Neural crest cell (in vitro differentiated cells): ENCODE measurements at places on chromosomes 13 and 19.

- peaks cover 27% of the 10 kb centered on the region for H3K36me3 ChIP-seq
- no peak overlapping the region for H3K27ac ChIP-seq
- DNase-seq: no peak
These were observed 45.8 kb downstream of the RUBCNL start for GRCh38 chr13:46341112-46341711.

DNA sequence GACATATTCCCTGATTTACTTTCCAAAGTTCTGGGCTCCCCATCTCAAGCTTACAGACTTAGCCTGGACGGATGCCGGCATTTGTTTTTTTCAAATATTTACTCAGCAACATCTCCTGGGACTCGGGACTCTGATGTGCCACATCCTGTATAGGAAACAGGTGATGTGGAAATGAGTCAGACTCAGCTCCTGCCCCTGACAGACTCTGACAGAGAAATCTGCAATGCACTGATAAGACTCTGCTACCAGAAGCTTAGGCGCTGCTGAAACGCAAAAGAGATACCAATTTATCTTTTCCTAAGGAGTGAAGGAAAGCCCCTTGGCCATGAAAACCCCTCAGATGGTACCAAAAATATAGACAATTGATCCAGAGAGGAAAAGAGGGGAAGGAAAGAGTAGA lies 16.2 kb downstream of the LAIR2 start:
- no peaks in the 10 kb centered on the region for H3K4me1 ChIP-seq
- H3K27ac ChIP-seq: no peak overlapping the region
- DNase-seq: no peak
- H3K4me3 ChIP-seq: no peak overlapping the region

DNA sequence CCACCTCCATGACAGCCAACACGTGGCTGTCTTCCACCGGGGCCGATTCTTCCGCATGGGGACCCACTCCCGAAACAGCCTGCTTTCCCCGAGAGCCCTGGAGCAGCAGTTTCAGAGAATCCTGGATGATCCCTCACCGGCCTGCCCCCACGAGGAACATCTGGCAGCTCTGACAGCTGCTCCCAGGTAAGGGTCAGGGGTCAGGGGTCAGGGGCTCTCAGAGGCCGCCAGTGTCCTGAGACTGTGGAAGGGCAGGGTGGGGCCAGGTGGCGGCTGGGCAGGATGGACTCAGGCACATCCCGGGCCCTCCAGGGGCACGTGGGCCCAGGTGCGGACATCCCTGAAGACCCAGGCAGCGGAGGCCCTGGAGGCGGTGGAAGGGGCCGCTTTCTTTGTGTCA lies 15.0 kb downstream of the CPT1C start:
- H3K27ac ChIP-seq: no peak overlapping the region
- no peak for DNase-seq
- no peak overlapping the region for H3K4me3 ChIP-seq
- H3K36me3 ChIP-seq: peaks cover 13% of the 10 kb centered on the region
- H3K27me3 ChIP-seq: no peaks in the 10 kb centered on the region

- no peak overlapping the region for H3K27ac ChIP-seq
- no peak for DNase-seq
- H3K36me3 ChIP-seq: peaks cover 9% of the 10 kb centered on the region
- H3K4me3 ChIP-seq: no peak overlapping the region
- H3K4me1 ChIP-seq: peaks cover 38% of the 10 kb centered on the region
- H3K27me3 ChIP-seq: no peaks in the 10 kb centered on the region
These were observed 38.2 kb downstream of the COL4A2 start for GRCh38 chr13:110345266-110345665.

DNA sequence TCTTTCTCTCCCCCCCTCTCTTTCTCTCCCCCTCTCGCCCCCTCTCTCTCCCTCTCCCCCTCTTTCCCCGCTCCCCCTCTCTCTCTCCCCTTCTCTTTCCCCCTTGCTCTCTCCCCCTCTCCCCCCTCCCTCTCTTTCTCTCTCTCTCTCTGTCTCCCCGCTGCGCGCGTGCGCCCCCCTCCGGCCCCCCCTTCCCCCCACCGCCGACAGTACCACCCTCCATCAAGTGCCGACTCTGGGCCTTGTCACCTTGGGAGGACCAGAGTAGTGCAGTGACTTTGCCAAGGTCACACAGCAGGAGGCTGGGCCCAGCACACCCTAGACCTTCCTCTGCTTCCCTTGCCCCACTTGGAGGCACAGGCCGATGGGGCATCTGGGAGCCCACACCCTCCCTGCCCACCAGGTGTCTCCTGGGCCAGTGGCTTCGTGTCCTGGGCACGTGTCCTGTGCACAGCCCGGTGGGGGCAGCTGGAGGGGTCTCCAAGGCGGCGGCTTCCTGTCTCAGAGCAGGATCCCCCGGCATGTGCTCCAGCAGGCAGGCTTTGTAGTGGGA lies 121.6 kb downstream of the KDM4B start:
- H3K4me3 ChIP-seq: no peak overlapping the region
- H3K27me3 ChIP-seq: no peaks in the 10 kb centered on the region
- peaks cover 3% of the 10 kb centered on the region for H3K36me3 ChIP-seq
- H3K4me1 ChIP-seq: peaks cover 17% of the 10 kb centered on the region
- no peak for DNase-seq

- H3K36me3 ChIP-seq: no peaks in the 10 kb centered on the region
- no peaks in the 10 kb centered on the region for H3K27me3 ChIP-seq
- H3K4me1 ChIP-seq: no peaks in the 10 kb centered on the region
- DNase-seq: no peak
These were observed 1065.8 kb upstream of the SPRY2 start for GRCh38 chr13:81406639-81407292.

- DNase-seq: no peak
- peaks cover 78% of the 10 kb centered on the region for H3K36me3 ChIP-seq
- H3K4me1 ChIP-seq: peaks cover 15% of the 10 kb centered on the region
- H3K4me3 ChIP-seq: peak overlapping the region; percentile 6
These were observed 6.2 kb downstream of the ZNF253 start for GRCh38 chr19:19871932-19872331.

DNA sequence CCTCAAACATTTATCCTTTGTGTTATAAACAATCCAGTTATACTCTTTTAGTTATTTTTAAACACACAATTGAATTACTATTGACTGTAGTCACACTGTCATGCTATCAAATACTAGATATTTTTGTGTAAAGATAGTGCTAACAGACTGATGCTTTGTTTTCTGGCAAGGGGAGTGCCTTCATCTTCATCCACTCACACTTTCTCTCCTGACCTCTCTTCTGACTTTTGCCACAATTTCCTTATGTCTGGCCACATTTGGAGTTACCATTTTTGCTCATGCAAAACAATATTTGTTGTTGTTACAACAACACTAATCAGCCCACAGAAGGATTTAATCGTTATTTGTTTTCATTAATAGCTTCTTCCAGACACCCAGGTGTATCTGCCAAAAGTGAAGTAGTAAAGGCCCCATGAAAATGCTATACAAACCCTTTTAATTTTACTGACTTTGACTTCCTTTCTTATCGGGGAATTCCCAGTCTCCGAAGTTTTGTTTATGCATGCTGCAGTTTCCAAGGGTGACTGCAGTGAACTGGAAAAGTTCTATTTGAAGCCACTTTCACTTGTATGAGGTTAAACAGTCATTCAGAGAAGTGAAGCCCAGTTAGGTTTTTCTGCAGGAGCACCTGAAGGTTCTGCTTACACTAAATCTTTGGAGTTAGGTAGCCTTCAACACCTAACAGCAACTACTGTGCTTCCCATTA lies 66.1 kb upstream of the FRY start:
- H3K4me1 ChIP-seq: peaks cover 5% of the 10 kb centered on the region
- no peaks in the 10 kb centered on the region for H3K27me3 ChIP-seq
- no peak overlapping the region for H3K4me3 ChIP-seq
- no peak overlapping the region for H3K27ac ChIP-seq
- H3K36me3 ChIP-seq: no peaks in the 10 kb centered on the region

- H3K4me3 ChIP-seq: peak overlapping the region; percentile 18
- H3K27me3 ChIP-seq: peaks cover 22% of the 10 kb centered on the region
- H3K36me3 ChIP-seq: no peaks in the 10 kb centered on the region
- peaks cover 42% of the 10 kb centered on the region for H3K4me1 ChIP-seq
- peak overlapping the region; percentile 45 for H3K27ac ChIP-seq
These were observed 57.2 kb upstream of the ZNRF4 start for GRCh38 chr19:5397804-5398692.

DNA sequence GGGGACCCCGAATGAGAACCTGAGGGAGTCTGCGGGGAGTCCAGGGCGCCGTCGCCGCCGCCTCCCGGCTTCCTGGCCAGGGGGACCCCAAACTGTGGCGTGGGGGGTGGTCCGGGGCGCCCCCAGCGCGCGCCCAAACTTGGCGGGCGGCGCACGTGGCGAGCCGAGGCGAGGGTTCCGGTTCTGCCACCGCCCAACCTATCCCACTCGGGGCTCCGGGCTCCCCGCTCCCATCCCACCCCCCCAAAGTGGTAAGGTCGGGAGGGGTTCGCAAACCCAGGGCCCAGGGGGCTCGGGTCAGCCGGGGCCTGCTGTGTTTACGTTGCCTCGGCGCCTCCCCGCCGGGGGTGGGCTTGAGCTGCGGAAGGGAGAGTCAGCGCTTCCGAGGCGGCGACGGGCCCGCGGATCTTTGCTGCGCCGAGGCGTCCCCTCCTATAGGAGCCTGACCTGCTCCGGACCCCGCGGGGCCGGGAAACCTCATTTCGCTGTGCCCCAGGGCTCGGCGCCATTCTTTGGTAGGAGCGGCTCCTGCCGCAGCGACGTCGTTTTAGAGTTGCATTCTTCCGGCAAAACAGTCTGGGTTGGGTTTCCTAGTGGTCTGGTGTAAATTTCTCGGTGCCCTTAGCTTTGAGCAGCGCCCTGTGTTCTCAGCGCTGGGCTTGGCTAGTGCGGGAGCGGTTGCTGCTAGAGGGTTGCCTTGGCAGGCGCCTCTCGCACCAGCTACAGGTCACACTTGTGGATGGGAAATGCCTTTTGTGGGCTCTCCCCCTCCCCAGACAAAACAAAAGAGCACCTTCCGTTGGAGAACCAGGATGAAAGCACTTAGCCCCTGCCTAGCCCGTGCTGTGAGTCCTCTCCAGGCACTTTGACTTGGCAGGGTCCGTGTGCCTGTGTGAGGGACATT lies 1.2 kb downstream of the DAZAP1 start:
- H3K36me3 ChIP-seq: no peaks in the 10 kb centered on the region
- H3K4me3 ChIP-seq: peak overlapping the region; percentile 96
- H3K27me3 ChIP-seq: no peaks in the 10 kb centered on the region

GRCh38 chr13:41720839-41721561 lies 239.9 kb downstream of the VWA8 start:
- no peaks in the 10 kb centered on the region for H3K4me1 ChIP-seq
- no peaks in the 10 kb centered on the region for H3K27me3 ChIP-seq
- no peak overlapping the region for H3K27ac ChIP-seq

DNA sequence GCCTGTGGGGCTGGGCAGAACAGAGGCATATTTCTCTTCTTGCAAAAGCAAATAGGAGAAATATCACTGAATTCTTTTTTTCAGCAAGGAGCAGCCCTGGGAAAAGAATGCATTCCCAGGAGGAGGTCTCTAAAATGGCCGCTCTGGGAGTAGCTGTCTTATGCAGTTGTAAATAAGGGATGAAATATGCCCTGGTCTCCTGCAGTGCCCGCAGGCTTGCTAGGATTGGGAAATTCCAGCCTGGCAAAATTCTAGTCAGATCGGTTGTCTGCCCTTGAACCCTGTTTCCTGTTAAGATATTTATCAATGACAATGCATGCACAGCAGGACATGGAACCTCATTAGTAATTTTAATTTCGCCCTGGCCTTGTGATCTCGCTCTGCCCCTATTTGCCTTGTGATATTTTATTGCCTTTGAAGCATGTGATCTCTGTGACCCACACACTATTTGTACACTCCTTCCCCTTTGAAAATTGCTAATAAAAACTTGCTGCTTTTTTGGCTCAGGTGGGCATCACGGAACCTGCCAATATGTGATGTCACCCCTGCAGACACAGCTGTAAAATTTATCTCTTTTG lies 1993.2 kb downstream of the PCDH9 start:
- H3K4me3 ChIP-seq: no peak overlapping the region
- H3K4me1 ChIP-seq: no peaks in the 10 kb centered on the region
- no peak for DNase-seq
- no peaks in the 10 kb centered on the region for H3K36me3 ChIP-seq
- no peak overlapping the region for H3K27ac ChIP-seq
- no peaks in the 10 kb centered on the region for H3K27me3 ChIP-seq

DNA sequence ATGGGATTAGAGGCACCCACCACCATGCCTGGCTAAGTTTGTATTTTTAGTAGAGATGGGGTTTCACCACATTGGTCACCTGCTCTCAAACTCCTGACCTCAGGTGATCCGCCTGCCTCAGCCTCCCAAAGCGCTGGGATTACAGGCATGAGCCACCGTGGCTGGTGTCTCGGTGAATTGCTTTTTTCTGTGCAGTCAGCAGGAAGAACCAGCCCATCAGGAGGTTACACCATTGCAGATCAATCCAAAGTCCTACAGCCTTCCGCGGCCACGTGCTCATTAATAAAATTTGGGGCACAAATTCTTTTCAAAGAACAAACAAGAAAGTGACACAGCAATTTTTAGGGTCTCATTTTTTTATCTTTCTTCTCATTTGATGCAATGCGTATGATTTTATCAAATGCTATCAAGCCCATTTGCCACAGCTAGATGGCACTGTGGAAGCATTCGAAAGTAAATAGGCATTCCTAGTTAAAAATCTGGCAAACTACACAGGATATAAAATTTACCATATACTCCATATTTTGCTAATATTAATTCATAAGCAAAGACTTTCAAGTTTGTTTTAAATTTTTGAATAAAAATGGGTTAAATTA lies 54.4 kb upstream of the ZNF835 start:
- no peak overlapping the region for H3K4me3 ChIP-seq
- H3K27me3 ChIP-seq: no peaks in the 10 kb centered on the region
- peaks cover 11% of the 10 kb centered on the region for H3K36me3 ChIP-seq

- H3K36me3 ChIP-seq: peaks cover 16% of the 10 kb centered on the region
- DNase-seq: no peak
- H3K27ac ChIP-seq: no peak overlapping the region
- H3K4me1 ChIP-seq: peaks cover 19% of the 10 kb centered on the region
- H3K4me3 ChIP-seq: no peak overlapping the region
These were observed 166.3 kb downstream of the STK24 start for GRCh38 chr13:98410612-98411011.

DNA sequence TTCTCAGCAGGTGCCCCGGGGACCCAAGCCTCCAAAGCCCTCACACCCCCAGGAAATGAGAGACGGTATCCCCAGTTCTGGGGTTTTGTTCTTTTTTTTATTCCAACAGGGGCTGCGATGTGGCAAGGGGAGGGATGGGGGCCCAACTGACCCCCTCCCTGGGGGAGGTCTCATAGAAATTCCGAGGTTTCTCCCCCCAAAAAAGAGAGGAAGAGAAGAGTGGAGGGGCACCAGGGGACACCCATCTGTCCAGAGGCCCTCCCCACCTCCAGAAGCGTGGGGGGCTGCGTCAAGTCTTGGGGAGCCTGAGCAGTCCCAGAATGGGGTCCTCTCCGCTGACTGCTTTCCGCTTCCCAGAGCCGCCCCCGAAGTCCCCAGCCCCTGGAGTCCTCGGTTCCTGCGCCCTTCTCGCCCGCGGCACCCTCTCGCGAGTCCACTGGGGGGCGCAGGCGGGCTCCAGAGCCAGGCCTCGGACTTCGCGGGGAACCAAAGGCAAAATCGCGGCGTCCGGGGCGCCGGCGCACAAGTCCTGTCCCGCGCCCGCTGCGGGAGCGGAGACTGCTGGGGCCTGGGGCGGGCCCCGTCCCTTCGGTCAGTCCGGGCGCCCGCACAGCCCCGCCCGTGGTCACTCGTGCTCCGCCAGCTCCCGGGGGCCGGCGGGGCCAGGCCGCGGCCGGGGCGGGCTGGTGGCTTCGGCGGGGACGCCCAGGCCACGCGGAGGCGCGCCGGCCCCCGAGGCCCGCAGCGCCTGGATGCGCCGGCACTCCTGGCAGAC lies 4.4 kb upstream of the ATP1A3 start:
- H3K4me3 ChIP-seq: no peak overlapping the region
- no peak overlapping the region for H3K27ac ChIP-seq
- H3K4me1 ChIP-seq: peaks cover 38% of the 10 kb centered on the region
- DNase-seq: peak; percentile 72
